ENCODE measurements at places on chromosomes 1 and 21.
A peak's percentile ranks its signal among the peaks of the same experiment; 100 is the strongest.

- no peak for DNase-seq
Observed at GRCh38 chr1:205470131-205470530, 14.3 kb upstream of the BLACAT1 start.

- peak; percentile 81 for DNase-seq
Observed at GRCh38 chr21:21003701-21004100, 5.5 kb downstream of the NCAM2 start.

- no peak for DNase-seq
Observed at GRCh38 chr1:244218220-244218619, 167.1 kb downstream of the ZBTB18 start.

- peak; percentile 59 for DNase-seq
Observed at GRCh38 chr1:27940297-27940696, 5.5 kb downstream of the SMPDL3B start.

GRCh38 chr1:23102289-23102688 lies 66.4 kb downstream of the LUZP1 start:
- no peak for DNase-seq

DNA sequence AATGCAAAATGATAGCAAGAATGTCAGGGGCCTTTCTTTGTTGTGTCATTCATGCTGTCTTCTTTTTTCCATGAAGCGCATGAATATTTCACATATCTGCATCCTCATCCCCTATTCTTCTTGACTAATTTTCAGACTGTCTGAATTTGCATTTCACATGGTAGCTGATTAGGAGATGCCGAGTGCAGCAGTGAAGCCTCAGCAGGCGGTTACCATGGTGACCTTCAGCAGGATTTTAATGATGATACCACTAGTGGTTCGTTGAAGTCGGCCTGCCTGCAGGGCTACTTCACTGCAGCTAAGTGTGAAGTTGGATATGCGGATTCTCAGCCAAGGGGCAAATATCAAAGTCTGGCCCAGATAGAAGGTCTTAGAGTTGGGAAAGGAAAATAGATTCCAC lies 141.8 kb downstream of the NEK7 start:
- DNase-seq = no peak

DNA sequence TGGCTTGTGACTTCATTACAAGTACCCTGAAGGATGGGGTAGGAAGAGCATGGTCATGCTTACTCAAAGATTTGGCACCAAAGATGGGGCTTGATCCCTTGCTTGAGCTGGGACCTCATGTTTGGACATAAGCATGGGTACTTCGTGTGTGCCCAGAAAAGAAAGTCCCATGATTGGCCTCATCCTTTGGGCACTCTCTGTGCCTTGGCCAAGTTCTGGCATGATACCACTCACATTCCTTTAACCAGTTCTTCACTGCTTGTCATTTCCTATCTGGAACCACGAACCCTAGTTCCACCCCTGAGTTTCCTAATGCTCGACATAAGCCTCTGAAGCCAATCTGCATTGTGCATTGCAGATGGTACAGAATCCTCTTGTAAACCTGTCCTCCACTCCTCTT lies 107.0 kb downstream of the NAV1 start:
- DNase-seq = peak; percentile 27

DNA sequence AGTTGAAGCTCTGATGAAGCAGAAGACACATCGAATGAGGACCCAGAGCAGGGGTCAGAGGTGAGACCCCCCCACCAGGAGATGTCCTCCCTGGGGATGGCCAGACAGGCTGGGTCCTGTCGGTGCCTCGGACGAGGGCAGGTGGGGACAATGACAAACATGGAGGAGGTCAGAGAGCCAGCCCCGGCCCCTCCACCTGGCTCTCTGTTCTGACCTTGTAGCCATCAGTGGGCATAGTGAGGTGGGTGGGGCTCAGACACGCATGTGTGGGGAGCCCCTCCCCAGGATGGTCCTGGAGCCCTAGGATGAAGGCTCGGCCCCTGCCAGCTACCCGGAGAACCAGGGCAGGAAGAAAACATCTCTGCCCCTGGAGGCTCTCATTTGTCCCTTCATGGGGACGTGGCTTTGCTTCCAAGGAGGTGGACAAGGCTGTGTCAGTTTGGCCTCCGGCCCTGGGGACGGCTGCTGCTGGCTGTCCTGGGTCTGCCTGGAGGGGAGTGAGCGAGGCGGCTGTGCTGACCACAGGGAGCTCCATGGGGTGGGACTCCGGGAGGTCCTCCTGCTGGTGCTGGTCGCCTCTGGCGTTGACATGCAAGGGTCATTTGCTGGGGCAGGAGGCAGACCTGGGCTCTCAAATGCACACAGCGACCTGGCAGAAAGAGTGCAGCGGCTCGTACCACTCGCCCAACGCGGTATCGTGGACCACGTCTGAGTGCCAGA lies 2.6 kb downstream of the KRTAP10-6 start:
- no peak for DNase-seq

DNA sequence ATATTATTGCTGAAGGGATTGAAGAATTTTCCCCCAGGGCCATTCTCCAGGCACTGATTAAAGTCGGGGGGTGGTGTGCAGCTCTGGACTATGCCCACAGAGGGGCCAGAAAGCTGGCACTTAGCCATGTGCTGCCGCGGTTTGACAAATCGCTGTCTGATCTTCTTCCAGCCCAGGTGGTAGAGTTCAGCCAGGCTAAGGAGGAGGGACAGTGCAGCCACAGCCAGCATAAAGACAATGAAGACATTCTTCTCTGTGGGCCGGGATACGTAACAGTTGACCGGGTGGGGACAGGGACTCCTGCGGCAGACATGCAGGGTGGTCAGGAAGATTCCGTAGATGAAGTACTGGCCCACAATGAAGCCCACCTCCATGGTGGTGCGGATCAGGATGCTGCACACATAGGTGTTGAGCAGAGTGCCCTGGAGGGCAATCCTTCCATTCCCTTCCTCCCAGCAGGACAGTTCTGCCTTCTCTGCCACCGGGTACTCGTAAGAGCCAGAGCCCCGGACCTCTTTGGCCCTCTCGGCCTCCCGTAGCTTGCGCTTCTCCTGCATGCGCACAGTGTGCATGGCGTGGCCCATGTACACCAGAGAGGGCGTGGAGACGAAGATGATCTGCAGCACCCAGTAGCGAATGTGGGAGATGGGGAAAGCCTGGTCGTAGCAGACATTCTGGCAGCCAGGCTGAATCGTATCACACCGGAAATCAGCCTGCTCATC lies 1.9 kb downstream of the GJA5 start:
- no peak for DNase-seq

DNA sequence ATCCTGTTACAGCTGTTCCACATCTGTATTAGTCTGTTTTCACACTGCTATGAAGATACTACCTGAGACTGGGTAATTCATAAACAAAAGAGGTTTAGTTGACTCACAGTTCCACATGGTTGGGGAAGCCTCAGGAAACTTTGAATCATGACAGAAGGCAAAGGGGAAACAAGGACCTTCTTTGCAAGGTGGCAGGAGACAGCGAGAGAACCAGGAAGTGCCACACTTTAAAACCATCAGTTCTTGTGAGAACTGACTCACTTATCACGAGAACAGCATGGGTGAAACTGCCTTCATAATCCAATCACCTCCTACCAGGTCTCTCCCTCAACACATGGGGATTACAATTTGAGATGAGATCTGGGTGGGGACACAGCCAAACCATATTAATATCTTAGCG lies 110.3 kb upstream of the TRABD2B start:
- DNase-seq = peak; percentile 57

- DNase-seq = no peak
Observed at GRCh38 chr1:158496374-158496773, 24.4 kb downstream of the OR10R2 start.

GRCh38 chr1:230495891-230496385 lies 69.8 kb upstream of the PGBD5 start:
- no peak for DNase-seq

DNA sequence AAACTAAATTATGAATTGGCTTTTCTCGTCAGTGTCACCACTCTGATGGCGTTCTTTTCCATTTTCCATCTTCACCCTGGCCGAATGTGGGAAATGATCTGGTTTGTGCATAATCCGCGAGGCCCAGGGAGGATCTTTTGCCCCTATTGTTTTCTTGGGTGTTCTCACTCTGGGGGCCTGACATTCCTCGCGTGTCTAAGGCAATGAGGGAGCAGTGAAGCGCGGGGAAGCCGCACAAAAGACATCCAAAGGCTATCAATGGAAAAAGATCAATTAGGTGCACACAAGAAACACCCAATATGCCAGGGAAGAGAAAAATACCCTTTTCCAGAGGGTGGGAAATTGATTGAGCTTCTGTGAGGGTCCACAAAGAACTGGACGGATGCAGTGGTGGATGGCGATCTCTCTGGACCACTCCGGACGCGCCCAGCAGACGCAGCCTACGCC lies 941 bp upstream of the C1orf21 start:
- DNase-seq = peak; percentile 55

GRCh38 chr1:156198831-156199349 lies 5.0 kb downstream of the SLC25A44 start:
- no peak for DNase-seq

DNA sequence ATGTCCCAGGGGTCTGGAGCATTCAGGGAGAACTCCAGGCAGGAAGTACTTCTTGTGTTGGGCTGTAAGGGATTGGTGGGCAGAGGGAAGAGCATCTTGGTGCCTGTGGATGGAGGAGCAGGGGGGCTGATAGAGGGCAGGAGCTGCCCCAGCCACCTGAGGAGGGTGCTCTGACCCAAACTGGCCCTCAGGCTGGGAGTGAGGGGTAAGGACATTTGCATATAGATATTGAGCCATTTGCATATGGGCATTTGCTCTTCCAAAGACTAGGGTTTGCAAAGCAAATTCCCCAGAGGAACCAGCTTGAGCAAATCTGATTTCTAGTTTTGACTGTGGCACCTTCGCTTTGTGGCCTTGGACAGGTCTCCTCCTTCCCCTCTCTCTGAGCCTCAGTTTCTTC lies 18.2 kb downstream of the ZNF362 start:
- DNase-seq = no peak

DNA sequence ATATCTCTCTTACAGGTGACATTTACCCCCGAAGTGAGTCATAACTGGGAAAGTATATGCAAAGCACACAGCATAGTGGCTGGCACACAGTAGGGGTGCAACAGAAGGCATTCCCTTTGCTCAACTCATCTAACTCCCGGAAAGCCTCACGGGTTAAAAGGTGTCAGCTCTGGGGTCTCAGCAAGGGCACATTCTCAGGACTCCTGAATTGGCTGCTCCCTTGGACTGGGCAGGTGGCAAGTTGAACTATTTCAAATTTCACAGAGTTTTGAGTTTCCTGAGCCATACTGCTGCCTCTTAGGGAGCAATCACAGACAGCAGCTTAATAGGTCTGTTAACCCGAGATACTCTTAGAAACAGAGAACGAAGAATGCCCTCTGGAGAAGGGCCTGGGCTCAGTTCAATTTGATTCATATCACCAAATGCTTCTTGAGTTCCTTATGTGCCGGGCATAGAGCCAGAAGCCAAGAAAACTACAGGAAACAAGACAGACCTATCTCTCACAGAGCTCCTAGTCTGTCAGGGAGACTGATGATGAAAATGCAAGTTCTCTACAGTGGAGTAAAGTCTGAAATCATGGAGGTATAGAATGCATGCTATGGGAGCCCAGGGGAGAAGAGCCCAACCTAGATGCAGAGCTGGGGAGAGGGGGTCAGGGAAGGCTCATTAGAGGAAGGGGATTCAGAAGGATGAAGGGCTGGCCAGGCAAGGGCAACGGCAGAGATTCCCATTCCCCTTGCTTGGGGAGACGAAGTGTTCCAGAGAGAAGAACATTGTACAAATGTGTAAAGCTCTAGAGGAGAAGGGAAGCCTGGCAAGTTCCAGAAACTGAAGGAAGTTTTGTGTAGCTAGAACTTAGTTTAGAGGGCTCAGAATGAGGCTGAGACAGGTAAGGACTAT lies 143.9 kb upstream of the HMGB4 start:
- no peak for DNase-seq

DNA sequence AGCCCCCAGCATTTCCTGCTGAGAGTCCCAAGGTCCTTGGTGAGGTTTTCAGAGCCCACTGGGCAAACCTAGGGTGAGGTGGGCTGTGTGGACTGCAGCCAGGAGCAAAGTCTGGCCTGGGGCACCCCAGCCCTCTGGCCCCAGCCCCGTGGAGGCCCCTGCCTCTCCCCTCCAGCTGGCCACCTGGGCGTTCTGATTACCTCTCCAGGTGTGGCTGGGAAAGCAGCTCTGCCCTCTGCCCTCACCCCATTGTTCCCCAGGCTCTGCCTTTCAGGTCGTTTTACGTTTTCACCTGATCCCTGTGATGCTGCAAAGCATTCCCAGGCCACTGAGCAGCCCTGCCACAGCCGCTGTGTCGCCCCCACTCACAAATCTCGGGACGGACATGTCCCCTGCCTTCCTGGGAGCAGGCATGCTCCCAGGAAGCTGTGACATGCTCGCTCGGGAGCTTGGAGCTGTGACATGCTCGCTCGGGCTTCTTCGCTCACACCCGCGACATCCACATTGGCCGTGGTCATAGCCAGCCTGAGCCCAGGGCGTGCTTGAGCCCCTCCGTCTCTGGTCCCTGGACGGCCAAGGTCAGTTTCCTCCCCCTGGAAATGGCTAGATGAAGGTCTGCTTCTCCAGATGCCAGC lies 169.2 kb upstream of the ARHGEF16 start:
- DNase-seq = no peak

DNA sequence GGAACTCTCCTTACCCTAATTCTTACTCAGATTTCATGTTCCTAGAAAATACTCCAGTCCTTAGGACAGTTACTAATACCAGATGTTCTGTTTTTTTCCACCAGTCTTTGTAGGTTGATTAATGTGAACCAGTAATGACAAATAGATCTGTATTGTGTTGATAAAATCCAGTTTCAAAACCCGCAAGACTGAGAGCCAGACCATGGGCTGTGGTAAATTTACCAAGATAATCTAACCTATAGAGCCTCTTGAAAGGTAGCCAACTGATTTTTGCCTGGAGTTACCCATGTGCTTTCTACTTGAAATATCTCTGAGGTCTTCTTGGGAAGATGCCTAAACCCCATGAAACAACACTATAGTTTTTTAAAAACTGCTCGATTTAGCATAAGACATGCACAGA lies 46.5 kb upstream of the CDC7 start:
- DNase-seq = no peak

DNA sequence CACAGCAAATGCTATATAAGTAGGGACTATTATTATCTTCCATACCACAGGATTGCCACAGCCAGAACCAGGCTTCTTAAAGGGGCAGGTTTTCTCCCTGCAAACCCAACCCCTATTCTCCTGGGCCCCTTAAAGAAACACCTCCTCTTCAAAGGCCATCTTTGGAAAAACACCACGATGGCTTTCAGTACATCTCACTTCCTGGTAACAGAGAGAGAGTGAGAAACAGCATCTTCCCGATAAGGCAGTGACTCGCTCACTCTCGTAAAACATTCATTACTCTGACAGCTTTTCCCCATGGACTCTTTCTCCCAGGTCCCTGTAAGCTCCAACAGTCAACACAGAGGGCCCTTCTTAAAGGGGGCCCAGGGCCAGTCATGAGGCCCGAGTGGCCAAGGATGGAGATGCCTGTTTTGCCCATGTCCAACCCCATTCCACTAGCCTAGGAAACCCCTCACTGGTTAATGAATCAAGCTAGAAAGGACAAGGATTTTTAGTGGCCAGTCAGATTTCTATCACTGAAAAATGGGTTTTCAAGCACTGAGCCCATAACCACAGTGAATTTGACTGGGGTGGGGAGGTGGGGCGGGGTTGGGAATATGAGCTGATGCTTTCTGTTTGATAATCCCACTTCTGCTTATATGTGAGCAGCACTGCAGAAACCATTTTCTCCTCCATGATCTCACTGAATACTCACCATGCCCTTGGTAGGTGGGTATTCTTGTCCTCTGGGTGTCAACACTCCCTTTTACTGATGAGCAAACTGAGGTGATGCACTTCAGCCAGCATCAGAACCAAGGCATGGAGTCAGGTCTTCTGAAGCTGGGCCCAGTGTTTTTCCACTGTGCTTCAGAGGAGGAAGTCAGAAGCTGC lies 3.6 kb upstream of the NAV1 start:
- DNase-seq = no peak

Measured in NCI-H82 (cell line).